ENCODE measurements at places on chromosomes 16 and 17.

GRCh38 chr16:28495795-28496749 lies 1.6 kb downstream of the APOBR start:
- DNase-seq, result no peak

- no peak for DNase-seq
Measured at GRCh38 chr16:8764525-8765250, 32.8 kb downstream of the TMEM186 start.

- DNase-seq, result no peak
Measured at GRCh38 chr16:16905850-16906249, 526.9 kb downstream of the NPIPA7 start.

DNA sequence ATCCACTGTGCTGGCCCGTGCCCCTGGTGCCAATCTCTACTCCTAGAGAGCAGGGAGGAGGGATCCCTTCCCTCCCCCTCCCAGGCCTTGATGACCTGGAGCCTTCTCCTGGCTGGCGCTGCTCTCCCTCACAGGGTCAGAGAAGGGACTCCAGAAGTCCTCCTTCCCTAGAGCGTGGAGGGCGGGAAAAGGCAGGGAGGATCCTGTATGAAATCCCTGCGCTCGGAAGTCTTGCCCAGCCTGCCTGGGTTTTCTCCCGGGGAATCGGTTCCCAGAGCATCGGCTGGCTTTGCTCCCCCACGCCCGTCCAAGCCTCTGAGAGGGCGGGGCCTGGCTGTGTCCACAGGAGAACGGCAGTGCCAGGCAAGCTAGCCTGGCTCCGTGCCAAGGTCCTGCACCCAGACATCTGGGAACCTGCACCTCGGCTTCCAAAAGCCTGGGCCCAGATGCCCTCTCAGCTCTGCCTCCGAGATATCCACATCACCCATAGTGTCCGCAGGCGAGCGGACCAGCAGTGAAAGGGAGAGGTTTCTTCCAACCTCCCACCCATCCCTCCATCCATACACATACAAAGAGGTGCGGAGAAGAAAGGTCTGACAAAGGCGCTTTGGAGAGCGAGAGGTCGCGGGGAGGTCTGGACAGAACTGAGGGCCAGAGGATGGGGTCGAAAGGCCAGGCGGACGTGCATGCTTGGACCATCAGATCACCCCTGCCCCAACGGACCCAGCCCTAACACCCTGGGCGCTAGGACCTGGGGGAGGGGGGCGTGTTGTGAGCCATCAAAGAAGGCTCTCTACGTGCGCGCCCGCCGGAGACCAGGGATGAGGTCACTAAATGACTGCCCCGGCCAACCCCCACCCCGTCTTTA lies 1.1 kb downstream of the MPP2 start:
- DNase-seq, result peak; percentile 40

- DNase-seq, result no peak
Measured at GRCh38 chr16:28984619-28985135, at the start of gene LAT. TSS of gene LAT (plus strand) at chr16:28985052. CDS start at chr16:28985418, 366 bp downstream.

DNA sequence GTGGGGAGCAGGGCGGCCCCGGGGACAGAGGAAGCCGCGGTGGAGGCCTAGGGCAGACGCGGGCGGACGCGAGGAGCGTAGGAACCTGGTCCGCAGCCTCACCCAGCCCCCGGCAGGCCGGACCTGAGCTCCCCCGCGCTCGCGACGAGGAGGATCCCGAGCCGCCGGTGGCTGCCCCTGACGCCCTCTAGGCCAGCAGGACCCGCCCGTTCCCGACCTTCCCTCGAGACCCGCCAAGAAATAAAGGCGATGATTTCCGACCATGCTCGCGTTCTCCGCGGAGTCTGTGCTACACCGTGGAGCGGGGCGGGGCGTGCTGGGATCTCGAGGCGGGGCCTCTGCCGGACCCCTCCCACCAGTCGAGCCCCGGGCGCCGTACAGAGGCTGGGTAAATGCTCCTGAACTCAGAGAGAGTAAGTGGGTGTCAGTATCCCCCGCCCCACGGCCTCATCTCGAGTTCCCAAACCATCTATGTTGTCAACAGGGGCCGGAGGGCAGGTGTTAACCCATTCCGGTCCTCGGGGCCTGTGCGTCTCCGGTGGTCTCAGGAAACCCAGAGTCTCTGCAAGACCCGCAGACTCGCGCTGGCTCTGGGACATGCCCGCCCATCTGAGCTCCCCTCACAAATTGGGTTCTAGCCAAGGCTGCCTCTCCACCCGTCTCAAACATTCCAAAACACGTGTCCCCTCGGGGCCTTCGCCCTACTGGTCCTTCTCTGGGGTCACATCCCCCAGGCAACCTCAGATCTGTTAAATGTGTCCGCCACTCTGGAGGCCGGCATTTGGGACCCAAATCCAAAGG lies 13.7 kb downstream of the SYCE1L start:
- peak; percentile 40 for DNase-seq

DNA sequence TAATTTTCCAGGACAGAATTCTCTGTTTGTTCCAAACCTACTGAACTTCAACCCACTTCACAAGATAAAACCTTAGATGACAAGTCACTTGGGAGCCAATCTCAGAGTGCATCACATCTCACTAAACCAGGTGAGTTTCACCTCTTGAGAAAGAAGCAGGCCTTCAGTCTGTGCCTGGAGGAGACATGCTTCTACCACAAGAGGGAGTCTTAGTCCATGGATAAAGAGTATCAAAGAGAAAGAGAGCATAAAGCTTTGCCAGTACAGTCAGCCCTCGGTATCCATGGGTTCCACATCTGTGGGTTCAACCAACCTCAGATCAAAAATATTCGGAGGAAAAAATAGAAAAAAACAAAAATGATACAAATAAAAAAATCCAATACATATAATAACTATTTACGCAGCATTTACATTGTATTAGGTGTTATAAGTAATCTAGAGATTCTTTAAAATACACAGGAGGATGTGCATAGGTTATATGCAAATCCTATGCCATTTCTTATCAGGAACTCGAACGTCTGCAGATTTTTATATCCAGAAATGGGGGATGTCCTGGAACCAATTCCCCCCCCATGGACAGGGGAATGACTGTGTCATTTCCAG lies 37.7 kb downstream of the DUSP14 start:
- DNase-seq, result no peak

DNA sequence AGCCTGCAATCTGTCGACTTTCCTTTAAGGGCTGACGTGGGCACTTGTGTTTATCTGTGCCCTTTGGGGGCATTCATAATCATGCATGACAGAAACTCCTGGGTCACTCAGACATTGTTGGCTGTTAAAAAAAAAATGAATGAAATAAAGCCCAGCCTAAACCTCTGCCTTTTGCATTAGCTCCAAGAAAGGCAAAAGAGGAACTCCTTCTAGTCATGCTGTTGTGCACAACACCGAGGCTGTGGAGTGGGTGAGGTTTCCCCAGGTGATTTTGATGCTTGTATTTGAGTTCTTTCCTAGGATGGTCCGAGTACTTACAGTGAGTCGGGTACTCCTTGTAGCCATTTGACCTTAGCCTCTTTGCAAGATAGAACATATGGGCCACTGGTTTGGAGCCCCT lies 49.6 kb upstream of the IRX6 start:
- no peak for DNase-seq

All from tibial nerve (tissue), 4 donors.